ENCODE measurements at places on chromosomes 12 and 14.

DNA sequence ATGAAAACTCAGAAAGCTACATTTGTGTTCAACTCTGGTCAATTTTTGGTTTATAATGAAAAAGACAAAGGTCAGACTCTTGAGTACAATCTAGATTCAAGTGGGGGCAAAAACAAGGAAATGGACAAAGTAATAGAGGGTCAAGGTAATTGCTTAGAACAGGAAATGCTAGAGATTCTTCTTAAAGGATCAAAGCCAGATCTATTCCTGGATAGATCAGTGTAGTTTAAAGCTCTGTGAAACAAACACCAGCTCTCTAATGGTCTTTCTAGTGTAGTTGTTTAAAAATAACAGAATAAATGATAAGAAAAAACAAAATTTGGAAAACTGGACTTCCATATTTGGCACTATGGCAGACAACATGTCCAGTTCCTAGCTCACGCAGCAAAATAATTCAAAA is 70.7 kb upstream of the SLC8A3 start:
- no peak for DNase-seq

- DNase-seq = no peak
These were observed 12.5 kb downstream of the PAPOLA start for GRCh38 chr14:96514694-96515093.

DNA sequence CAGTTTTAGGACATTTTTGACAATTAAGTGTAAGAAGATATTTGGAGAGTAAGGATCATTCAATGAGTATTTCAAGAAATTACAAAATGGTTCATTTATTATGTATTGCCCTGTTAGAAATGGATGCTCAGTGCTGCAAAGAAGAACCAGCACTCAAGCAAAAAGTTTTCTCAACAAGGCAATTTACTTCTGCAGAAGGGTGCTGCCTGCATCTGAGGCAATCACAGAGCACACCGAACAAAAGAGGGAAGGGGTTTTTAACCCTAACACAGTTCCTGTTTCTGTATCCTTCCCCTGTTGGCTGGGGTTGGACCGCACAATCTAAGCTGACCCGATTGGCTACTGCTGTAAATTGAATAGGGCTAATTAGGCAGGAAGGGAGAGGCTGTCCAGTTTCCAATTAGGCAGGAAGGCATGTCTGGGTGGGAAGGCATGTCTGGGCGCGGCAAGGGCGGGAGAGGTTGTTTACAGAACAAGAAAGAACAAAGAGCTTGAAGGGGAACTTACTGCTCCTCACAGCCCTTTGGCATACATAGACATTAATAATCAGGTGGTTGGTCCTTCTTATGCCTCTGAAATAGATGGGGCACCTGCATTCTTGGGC is 41.4 kb downstream of the SPTSSA start:
- no peak for DNase-seq

- DNase-seq = no peak
These were observed 58.3 kb downstream of the PRKCH start for GRCh38 chr14:61379639-61380184.

DNA sequence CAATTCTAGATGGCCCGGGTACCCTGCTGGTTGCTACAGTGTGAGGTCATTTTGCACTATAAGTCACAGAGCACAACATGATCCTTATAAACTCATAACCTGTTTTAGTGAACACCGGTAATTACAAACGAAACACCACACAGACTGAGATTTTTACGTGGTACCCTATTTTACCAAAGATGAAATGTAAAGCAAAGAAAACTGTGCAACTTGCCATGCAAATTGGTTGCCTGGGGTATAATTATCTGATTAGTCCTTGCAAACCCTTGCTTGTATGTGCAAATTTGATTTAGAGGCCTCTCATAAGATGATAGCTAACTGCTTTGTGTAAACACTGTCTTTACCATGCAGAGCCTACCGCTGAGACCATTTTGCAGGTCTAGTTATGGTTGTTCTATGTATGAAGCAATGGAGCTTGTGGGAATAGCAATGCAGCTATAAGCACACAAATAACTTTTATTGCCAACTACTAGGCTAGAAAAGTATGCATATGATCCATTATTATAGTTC is 372.1 kb upstream of the FAR2 start:
- no peak for DNase-seq

GRCh38 chr14:32345311-32345791 is 16.3 kb downstream of the AKAP6 start:
- DNase-seq = no peak

GRCh38 chr14:24317141-24317928 is 6.0 kb downstream of the LTB4R start:
- DNase-seq = no peak

DNA sequence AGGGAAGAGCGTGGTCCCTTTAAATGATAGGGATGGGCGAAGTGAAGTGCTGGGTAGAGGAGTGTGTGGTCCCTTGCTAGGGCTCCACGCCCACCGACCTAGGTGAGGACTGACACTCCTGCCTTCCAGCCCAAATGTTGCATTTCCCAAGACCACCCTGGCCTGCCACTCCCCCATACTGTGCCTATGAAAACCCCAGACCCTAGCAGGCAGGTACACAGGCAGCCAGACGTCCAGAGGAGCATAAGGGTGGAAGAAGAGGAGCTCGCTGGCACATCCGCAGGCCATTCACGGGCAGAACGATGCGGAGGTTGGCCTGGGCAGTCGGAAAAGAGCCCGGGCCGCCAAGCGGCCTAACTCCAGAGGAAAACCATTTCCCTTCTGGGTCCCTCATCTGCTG is 817 bp upstream of the IPO8 start:
- no peak for DNase-seq

DNA sequence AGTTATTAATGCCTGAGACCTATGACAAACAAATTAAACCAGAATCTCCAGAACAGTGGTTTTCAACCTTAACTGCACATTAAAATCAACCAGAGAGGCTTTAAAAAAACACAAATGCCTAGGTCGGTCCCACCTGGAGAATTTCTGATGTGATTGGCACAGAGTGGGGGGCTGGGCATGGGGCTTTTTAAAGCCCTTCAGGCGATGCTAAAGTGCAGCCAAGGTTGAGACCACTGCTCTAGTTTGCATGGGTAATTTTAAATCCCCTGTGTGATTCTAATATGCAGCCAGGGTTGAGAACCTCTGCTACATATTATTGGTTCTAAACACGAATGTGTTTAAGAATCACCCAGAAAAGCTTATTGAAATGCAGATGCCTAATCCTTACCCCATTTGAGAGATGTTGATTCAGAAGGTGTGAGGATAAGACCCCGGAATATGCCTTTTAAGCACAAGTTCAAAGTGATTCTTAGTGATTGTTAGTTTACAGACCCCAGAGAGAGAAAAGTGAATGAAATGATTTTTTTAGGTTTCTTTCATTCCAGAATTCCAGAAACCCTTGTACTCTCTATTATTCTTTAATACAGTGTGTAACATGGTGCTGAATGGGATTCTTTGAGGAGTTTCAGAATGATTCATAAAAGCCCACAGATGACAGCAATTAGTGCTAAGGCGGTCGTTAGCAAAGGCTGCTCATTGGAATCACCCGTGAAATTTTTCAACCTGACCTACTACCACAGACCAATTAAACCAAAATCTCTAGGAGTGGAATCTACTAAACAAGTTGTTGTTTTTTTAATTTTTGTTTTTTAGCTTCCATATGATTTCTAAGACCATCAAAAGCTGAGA is 44.9 kb downstream of the LIN7A start:
- DNase-seq = no peak

GRCh38 chr14:93975791-93976476 is 436 bp downstream of the ASB2 start:
- DNase-seq = peak; percentile 23
